GM23248 (cell line): ENCODE measurements at places on chromosomes 1 and 21.

GRCh38 chr1:10494418-10494753 lies 19.6 kb downstream of the PEX14 start:
- no peaks in the 10 kb centered on the region for H3K36me3 ChIP-seq
- no peak overlapping the region for H3K4me3 ChIP-seq
- H3K4me1 ChIP-seq = peaks cover 10% of the 10 kb centered on the region
- no peak for DNase-seq
- no peak overlapping the region for H3K27ac ChIP-seq

- no peaks in the 10 kb centered on the region for H3K4me1 ChIP-seq
- H3K36me3 ChIP-seq = no peaks in the 10 kb centered on the region
- H3K27me3 ChIP-seq = no peaks in the 10 kb centered on the region
- DNase-seq = no peak
- no peak overlapping the region for H3K27ac ChIP-seq
These were observed 192.7 kb upstream of the ZNHIT6 start for GRCh38 chr1:85900921-85901320.

DNA sequence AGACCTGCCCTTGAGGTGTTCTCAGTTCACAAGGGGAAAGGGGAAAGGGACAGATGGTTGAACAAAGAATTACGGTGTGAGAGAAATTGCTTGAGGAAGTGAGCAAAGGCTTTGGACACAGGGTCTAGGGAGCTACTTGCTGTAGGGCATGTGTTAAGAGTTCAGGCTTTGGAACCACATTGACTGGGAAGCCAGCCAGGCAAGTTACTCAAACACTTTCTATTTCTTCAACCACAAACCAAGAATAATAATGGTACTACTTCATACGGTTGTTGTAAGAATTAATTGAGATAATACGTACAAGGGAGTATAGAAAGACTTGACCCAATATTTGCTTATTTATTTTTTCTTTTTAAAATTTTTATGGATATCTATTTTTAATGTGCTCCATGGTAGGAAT lies 26.6 kb downstream of the AK4 start:
- peaks cover 37% of the 10 kb centered on the region for H3K4me1 ChIP-seq
- DNase-seq = peak; percentile 96
- H3K4me3 ChIP-seq = peak overlapping the region; percentile 42
- H3K36me3 ChIP-seq = no peaks in the 10 kb centered on the region

GRCh38 chr1:36951292-36951750 lies 83.0 kb downstream of the GRIK3 start:
- no peaks in the 10 kb centered on the region for H3K27me3 ChIP-seq
- DNase-seq = no peak
- no peaks in the 10 kb centered on the region for H3K4me1 ChIP-seq
- no peak overlapping the region for H3K27ac ChIP-seq

DNA sequence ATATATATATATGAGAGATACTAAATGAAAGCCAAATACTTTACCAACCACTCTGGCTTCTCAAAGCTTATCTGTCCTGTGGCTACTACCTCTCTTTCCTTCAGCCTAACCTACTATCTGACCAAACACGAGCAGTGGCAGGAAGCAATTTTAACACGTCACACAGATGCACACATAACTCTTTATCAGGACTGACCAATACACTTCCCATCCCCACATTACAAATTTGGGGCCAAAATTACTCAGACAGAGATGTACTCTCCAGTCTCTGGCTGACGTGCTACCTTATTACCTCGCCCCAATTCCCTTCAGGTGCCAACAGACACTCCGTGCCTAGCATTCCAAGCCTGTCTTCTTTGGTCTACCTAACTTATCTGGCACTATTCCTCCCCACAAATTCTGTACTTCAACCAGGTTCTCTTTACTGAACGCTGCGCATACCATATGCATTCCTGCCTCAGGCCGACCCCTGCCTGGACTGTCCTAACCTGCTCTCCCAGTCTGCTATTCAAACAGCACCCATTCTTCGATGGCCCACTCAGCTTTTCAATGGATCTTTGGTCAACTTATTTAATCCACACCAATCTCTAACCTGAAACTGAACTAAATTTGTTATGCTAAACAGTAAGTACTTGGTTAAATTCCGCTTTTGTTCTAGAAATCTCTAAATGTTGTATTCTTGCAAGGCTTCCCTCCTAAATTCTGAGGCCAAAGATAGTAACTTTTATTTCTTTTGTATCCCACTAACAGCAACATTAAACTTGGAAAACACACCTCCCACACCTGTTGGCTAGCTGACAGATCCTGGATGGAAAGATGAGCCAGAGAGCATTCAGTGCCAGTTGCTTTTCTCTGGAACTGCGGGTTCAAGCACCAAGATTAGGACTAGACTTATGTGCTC lies 27.9 kb downstream of the RERE start:
- no peaks in the 10 kb centered on the region for H3K36me3 ChIP-seq
- H3K4me1 ChIP-seq = no peaks in the 10 kb centered on the region
- no peak overlapping the region for H3K27ac ChIP-seq
- H3K27me3 ChIP-seq = no peaks in the 10 kb centered on the region
- no peak for DNase-seq

- H3K4me3 ChIP-seq = no peak overlapping the region
- DNase-seq = no peak
- H3K27ac ChIP-seq = no peak overlapping the region
- H3K4me1 ChIP-seq = no peaks in the 10 kb centered on the region
These were observed 326.7 kb upstream of the RGS18 start for GRCh38 chr1:191831572-191831971.
